ENCODE measurements at places on chromosomes 2 and 18. TPM values are rescaled to one million over a fixed set of nuclear protein-coding genes. Genes with fewer than 3 reads are reported as not detected.

DNA sequence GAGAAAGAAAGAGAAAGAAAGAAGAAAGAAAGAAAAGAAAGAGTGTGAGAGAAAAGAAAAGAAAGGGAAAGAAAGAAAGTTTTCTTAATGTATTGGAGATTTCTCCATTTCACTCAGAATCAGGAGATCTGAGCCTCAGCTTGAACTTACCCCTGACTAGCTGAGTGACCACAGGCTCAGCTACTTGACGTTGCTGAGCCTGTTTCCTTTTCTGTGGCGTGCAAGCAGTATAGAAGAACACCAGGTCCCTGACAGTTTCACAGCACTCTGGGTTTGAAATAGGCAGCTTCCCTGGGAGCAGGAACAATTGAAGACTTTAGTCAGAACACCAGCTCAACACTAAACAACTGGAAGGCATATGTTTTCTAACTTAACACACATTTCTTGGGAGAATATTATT lies 44.7 kb downstream of the MARCO start:
- DNase-seq, result no peak

- DNase-seq, result no peak
Measured at GRCh38 chr2:17133052-17133671, 385.1 kb downstream of the RAD51AP2 start.

Gene ATP6V1B1
- total RNA-seq, result not detected

Gene ARID5A
- 108 TPM for total RNA-seq

Gene SPP2
- total RNA-seq, result not detected

DNA sequence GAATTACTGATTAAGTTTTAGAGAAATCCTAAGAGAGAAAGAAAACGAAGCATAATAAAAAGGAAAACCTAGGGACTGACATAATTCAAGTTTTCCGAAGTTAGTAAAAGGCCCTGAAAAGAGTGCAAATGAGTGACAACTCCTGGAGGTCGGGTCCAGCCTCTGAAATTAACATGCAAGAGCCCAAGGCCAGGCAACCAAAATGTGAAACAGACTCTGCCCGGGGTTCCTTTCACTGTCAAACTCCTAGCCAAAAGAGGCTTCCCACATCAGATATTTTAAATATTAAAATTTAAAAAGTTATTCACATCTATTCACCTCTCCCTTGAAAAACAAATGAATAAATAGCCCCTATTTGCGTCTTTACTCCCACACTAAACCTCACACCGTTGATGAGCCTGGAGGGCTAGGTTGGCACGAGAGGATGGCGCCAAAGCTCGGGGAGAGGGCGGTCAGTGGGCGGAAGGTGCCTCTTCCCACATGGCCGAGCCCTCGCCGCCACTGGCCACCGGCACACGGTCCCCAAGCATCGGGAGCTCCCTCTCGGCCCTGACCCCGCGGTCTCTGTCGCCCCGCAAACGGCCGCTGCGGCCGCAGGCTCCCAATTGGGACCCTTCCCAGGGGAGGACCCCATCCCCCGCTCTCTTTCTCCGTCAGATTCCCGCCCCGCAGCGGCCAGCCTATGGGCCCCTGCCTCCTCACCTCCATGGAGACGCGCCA lies 630 bp downstream of the PPM1G start:
- DNase-seq, result no peak

Gene UGT1A7
- not detected for total RNA-seq

DNA sequence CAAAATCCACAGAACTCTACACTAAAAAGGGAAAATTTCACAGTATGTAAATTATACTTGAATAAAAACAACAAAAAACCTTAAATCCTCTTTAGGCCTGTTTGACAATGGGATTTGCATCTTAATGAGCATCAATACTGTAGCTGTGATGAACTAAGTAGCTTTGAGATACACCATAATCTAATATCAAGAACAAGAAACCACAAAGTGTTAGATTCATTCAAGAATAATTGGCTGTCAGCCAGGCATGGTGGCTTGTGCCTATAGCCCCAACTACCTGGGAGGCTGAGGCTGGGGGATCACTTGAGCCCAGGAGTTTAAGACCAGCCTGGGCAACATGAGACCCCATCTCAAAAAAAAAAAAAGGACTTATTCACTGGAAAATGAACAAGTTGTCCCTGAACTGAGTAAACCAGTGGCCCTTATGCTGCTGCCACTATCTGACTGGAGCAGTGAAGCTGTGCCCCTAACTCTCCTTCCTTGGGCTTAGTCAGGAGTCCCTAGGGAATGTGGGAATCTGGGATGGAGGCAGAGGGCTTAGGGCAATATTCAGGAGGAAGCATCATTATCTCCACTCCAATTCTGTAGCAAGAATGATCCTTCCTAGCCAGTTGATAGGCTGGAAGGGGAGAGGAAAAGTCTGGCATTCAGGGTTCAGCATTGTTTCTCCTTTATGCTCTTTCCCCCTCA lies 88.5 kb downstream of the PRKCE start:
- DNase-seq, result no peak

DNA sequence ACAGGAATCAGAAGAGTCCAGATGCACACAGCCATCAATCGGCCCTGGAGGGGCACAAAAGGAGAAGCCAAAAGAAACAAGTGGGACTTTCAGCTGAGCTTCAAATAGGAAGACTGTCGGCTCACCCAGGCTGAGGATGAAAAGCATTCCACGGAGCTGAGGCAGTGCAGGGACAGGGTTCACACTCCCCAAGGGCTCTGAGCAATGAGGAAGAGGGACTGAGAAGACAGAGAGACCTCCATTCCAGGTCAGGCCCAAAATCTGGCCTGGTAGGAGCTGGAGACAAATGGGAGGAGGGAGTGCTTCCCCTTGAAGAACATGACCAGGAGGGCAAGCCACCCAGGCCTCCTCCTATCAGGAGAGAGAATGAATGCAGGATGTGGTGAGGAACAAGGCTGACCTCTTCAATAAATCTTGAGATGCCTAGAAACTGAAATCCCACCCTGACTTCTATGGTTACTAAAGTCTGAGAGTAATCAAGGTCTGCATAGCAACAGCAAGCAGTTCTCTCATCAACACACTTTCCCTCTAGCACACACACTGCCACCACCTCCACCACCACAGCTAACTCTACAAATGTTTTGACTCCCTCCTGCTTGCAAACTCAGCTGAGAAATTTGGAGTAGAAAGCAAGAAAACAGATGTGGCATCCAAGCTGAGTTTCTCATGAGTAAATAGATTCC lies 434.4 kb downstream of the TNS1 start:
- no peak for DNase-seq

Gene NGEF
- not detected for total RNA-seq

DNA sequence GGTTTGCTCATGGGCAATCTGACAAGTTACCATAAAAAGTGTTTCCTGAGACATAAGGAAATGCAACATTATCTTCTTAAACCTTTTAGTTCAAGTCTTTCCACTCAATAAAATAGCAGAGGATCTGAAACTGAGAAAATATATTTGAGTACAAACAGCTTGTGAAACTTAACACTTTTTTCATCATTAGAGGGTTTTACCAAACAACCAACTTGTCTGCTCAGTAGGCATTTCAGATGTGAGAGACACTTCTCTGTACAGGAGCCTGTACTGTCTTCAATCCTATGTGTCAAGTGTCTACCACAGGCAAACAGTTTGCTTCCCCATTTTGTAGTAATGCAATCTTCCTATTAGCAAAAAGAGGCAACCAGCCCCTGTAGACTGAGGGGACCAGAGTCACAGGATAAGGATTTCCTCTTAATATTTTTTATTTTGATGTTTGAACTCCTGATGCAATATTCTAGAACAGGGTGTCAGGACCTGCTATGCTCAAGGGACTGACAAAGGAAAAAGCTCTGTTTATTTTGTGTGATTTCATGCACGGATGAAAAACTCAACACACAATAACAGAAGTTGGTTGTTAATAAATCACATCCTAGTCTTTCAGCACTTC lies 159.1 kb upstream of the LHCGR start:
- no peak for DNase-seq

GRCh38 chr2:215441560-215442400 lies 5.9 kb upstream of the FN1 start:
- no peak for DNase-seq

- no peak for DNase-seq
Measured at GRCh38 chr2:239695728-239696240, 295.0 kb upstream of the HDAC4 start.

Gene UGT1A1
- not detected for total RNA-seq

DNA sequence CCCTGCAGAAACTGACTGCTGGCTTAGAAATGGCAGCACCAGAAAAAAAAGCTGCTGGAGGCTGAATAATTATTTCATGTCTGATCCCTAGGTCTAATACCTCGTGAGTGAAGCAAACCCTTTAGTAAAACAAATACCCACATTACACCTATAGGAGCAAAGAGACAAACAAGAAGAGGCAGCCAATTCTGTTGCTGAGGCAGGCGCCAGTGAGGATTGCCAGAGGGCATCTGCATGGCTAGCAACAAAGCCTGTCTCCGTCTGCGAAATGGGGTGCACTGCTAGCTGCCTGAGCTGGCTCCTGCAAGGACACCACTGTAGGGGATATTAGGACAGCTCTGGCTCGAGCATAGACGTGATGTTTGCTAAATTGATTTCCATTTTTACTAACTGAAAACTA lies 509.7 kb downstream of the TDRD15 start:
- no peak for DNase-seq

DNA sequence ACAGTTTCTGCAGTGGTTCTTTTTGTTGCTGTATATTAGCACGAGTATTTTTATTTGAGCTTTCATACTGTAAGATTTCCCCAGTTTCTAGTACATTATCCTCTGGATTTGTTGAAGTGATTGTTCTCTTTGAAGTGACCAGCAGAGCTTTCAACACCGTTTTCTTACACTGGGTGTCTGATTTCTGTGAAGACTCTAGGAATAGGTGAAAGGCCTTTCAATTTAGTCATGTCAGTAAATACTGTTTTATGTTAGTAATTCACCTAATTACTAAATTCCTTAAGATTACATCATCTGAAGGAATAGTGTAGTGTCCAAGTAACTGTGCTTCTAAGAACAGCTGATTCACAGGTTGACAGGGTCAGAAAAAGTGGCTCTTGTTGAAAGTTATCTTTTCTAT lies 2.3 kb downstream of the PPM1B start:
- DNase-seq, result no peak

DNA sequence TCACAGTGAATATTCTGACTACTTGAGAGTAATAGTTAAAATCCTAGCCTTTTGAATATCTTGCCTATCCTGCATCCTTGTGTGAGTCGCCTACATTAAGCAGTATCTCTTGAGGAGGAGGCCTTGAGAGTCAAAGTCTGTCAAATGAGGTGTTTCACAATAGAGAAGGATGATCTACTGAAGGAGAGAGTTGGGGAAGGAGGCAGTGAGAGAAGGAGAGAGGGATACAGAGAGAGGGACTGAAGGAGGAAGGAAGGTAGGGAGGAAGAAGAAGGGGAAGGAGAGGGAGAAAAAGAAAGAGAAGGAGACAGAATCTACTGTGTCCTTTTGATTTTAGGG lies 123.6 kb upstream of the CYP26B1 start:
- no peak for DNase-seq

DNA sequence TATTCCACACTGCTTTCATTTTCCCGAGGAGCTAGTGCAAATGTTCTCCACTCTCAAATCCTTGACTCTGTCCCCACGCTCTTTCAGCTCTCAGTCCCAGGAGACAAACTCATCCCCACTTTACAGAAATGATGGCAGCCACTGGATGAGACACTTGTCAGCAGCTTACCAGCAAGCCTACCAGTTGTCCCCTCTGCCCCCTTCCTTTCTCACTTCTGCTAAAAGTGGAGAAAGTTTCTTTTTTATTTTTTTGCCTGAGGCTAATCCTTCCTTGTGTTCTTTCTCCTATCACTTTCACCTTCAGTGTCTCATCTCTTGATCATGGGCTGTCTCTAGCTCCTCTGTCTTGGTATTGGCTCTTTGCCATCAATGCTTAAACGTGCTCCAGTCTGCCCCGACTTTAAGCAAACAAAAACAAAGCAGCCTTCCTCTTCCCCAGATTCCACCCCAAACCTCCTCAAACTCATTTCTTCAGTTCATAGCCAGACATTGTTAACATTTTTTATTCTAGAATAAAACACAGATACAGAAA lies 64.5 kb downstream of the TTC32 start:
- DNase-seq, result no peak

DNA sequence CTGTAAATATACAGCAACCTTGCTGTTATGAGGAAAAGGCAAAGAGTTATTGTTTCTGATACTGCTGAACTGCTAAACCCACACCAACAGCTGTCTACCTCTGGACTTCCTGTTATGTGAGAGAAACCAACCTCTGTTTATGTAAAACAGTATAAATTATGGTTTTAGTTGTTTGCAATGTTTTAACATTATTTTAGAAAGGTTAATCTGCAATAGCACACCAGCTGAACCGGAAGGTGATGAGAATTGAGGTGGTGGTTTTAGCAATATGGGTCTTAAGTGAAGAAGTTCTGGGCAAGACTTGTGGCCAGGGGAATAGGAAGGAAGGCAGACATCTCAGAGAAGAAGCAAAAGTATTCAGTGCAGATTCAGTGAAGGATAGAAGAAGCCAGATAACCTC lies 237.8 kb downstream of the PLCL1 start:
- DNase-seq, result no peak

Gene MTLN
- 35.1 TPM for total RNA-seq

Gene MAB21L4
- not detected for total RNA-seq

Gene ADAM23
- not detected for total RNA-seq

GRCh38 chr2:122999258-122999657 lies 1025.8 kb upstream of the CNTNAP5 start:
- no peak for DNase-seq

GRCh38 chr2:232292395-232293154 lies 86.0 kb upstream of the ALPP start:
- no peak for DNase-seq

Gene ALPP
- total RNA-seq, result not detected

Gene CYP26B1
- total RNA-seq, result not detected

DNA sequence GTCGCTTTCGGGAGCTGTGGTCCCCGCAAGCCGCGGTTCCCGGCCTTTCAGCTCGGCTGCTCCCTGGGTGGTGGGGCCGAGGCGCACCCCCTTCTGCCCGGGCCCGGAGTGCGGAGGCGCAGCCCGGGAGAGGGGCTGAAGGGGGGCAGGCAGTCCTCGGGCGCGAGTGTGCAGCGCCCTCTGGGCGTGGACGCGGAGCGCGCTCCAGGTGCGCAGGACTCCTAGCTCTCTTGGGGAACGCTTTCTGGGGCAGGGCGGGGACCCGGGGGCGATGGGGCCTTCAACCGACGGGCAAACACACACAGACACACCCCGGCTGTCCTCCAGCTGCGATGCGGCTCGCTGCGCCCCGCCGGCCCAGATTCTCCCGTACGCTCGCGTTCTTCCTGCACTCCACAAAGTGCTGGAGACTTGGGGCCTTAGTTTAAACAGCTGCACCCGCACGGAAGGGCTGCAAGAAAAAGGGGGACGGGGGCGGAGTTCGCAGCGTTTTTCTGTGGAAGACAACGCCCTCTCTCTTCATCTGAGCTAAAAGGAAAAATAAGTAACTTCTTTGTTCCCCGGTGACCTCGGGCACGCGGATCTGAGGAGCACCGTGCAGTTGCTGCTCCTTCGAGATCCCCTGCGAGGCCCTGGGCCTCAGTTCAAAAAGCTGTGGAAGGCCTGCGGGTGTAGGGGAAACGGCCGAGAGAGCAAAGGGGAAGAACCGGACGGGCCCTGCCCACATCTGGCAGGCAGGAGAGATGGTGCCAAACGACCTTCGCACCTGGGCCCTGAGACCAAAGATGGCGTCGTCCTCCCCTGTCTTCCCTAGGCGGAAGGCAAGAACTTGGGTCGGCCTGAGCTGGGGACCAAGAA lies 593 bp upstream of the SDC1 start:
- DNase-seq, result no peak

- DNase-seq, result no peak
Measured at GRCh38 chr2:204255071-204255470, 290.2 kb upstream of the PARD3B start.

Measured in naive thymus-derived CD8-positive, alpha-beta T cell (primary cell).